Activated CD4-positive, alpha-beta memory T cell treated with anti-CD3 and anti-CD28 coated beads, Interleukin-2, amount 10 ng/mL, durations not matched to agents 7 days and 5 days (primary cell): ENCODE measurements at places on chromosomes 7 and 10. TPM values are rescaled to one million over a fixed set of nuclear protein-coding genes. Genes with fewer than 3 reads are reported as not detected.
A peak's percentile ranks its signal among the peaks of the same experiment; 100 is the strongest.

GRCh38 chr10:128865436-128866195 lies 601.4 kb upstream of the MGMT start:
- no peaks in the 10 kb centered on the region for H3K27me3 ChIP-seq
- H3K4me1 ChIP-seq: no peaks in the 10 kb centered on the region
- H3K36me3 ChIP-seq: no peaks in the 10 kb centered on the region
- no peak overlapping the region for H3K4me3 ChIP-seq

The AQP1 gene
- 0.25 TPM for total RNA-seq

DNA sequence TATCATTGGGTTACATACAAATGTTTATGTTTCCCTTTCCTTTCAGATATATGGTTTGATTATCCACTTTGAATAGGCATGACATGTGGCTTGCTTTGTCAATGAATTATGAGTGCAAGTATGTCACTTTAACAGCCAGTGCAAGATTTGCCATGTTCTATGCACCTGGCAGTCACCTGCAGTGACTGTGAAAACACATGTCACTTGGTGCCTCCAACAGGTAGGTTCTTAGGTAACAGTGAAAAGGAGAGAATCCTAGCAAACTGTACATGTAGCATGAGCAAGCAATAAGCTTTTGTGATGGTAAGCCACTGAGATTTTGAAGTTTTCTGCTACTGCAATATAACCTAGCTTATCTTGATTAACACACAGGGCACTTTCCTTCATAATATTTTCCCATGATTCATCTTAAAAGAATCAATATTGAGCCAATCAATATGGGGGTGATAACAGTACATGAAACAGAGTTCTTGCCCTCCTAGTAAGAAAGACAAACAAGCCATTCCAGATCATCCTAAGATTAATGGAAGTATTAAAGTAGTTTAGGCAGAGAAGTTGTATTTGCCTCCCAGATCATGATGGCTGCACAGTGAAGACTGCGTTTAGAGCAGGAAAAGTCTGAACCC lies 7.9 kb upstream of the RALA start:
- peaks cover 20% of the 10 kb centered on the region for H3K27me3 ChIP-seq
- H3K4me3 ChIP-seq: no peak overlapping the region
- H3K4me1 ChIP-seq: no peaks in the 10 kb centered on the region
- DNase-seq: no peak
- H3K36me3 ChIP-seq: no peaks in the 10 kb centered on the region
- H3K27ac ChIP-seq: no peak overlapping the region

The HOXA2 gene
- total RNA-seq: not detected

- no peaks in the 10 kb centered on the region for H3K4me1 ChIP-seq
- H3K4me3 ChIP-seq: no peak overlapping the region
- no peak for DNase-seq
- peaks cover 19% of the 10 kb centered on the region for H3K36me3 ChIP-seq
These were observed 68.7 kb upstream of the CAMK2B start for GRCh38 chr7:44394112-44394447.

GRCh38 chr7:78746301-78746700 lies 707.2 kb downstream of the MAGI2 start:
- H3K27me3 ChIP-seq: no peaks in the 10 kb centered on the region
- no peak overlapping the region for H3K4me3 ChIP-seq
- no peaks in the 10 kb centered on the region for H3K4me1 ChIP-seq
- no peak overlapping the region for H3K27ac ChIP-seq
- DNase-seq: no peak
- H3K36me3 ChIP-seq: no peaks in the 10 kb centered on the region

- H3K27ac ChIP-seq: no peak overlapping the region
- H3K36me3 ChIP-seq: no peaks in the 10 kb centered on the region
- DNase-seq: no peak
- no peaks in the 10 kb centered on the region for H3K27me3 ChIP-seq
- H3K4me3 ChIP-seq: no peak overlapping the region
These were observed 77.0 kb downstream of the ARL4A start for GRCh38 chr7:12764458-12764891.

DNA sequence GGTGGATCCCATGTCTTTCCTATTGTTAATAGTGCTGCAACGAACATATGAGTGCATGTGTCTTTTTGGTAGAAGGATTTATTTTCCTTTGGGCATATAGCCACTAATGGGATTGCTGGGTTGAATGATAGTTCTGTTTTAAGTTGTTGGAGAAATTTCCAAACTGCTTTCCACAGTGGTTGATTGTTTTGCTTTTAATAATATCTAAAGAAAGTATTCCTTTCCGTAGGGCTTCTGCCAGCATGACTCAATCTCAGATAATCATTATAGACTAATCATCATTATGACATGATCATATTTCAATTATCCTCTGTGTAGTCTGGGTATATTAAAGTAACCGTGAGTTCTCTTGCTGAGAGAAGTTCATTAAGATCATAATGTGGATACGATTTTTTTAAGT lies 110.2 kb upstream of the KMT2E start:
- no peak overlapping the region for H3K4me3 ChIP-seq
- no peak overlapping the region for H3K27ac ChIP-seq
- H3K36me3 ChIP-seq: no peaks in the 10 kb centered on the region
- no peaks in the 10 kb centered on the region for H3K4me1 ChIP-seq

The ZNF365 gene
- total RNA-seq: 0.23 TPM

The SFTPA1 gene
- total RNA-seq: not detected

The PON3 gene
- not detected for total RNA-seq

DNA sequence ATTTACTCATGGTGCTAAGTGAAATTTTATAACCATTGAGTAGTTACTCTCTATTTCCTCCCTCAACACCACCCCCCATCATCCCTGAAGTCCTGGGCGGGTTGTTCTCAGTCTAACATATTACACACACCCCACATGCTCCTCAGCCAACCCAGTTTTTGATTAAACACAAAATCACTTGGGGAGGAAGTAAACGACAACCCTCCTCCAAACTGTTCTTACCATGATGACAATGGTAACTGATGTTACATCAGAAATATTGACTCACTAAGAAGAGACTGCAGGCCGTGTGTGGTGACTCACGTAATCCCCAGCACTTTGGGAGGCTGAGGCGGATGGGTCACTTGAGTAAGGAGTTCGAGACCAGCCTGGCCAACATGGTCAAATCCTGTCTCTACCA lies 44.2 kb downstream of the RAB11FIP2 start:
- H3K36me3 ChIP-seq: peaks cover 35% of the 10 kb centered on the region
- H3K4me3 ChIP-seq: no peak overlapping the region
- no peak for DNase-seq
- H3K27ac ChIP-seq: no peak overlapping the region

GRCh38 chr10:99908512-99908911 lies 101.2 kb downstream of the DNMBP start:
- peaks cover 7% of the 10 kb centered on the region for H3K4me1 ChIP-seq
- H3K4me3 ChIP-seq: no peak overlapping the region
- H3K27ac ChIP-seq: no peak overlapping the region

The SLC18A2 gene
- not detected for total RNA-seq

GRCh38 chr7:29109358-29109757 lies 37.0 kb downstream of the CPVL start:
- H3K27ac ChIP-seq: no peak overlapping the region
- H3K27me3 ChIP-seq: peaks cover 30% of the 10 kb centered on the region
- H3K4me3 ChIP-seq: no peak overlapping the region
- H3K4me1 ChIP-seq: peaks cover 13% of the 10 kb centered on the region

The CACUL1 gene
- 27.9 TPM for total RNA-seq

The SPOCK2 gene
- 420 TPM for total RNA-seq

DNA sequence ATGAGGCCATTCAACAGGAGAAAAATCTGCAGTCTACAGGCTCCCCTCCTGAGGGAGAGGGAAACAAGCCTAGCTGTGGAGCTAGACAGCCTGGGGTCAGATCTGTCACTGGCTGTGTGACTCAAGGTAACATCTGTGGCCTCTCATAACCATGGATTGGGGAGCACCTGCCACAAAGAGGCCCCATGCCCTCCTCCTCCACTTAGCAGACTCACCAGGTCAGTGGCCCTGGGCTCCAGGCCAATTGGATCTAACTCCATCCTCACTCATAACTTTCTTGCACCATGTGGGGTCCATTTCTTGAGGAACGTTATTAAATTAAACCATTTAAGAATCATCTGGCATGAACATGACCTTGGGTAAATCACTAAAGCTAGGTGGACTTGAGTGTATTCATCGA lies 1.8 kb downstream of the GDF10 start:
- H3K27ac ChIP-seq: no peak overlapping the region
- no peaks in the 10 kb centered on the region for H3K36me3 ChIP-seq
- DNase-seq: no peak
- H3K4me3 ChIP-seq: no peak overlapping the region
- peaks cover 2% of the 10 kb centered on the region for H3K4me1 ChIP-seq
- peaks cover 24% of the 10 kb centered on the region for H3K27me3 ChIP-seq

The SHH gene
- total RNA-seq: not detected

The GPRIN2 gene
- not detected for total RNA-seq

DNA sequence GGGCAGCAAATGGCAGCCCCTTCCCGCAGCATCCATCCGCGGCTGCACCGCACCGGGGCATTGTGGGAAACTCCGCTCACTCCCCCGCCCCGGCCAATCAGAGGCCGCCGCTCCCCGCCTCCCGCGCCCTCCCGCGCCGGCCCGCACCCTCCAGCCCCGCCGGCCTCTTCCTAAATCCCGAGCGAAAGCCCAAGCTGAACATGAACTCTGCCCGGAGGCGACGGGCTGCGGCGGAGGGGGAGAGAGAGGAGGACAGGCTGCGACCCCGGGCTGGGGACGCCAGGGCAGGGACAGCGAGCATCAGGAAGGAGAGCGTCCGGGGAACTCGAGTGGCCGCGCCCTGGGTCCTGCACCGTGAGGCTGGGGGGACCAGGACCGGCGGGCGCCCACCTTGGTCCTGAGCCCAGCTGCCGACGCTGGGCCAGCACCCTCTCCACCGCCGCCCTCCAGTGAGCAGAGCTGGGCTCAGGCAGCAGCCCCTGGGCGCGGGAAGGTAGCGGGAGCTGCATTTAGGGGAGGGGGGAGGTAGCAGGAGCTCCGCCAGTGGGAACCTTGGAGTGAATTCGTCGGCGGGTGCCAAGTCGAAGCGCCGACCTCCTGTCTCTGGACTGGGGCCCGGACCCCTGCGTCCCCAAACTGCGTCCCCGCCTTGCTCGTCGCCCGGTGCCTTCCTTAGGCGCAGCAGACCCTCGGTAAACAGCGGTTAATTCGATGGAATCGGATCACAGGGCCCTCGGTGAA lies at the start of gene DGKI:
TSS of gene DGKI (minus strand) at position 148 of the 741 bp plus-strand sequence.
- H3K4me3 ChIP-seq: peak within 1 kb of the TSS; percentile 28
- H3K4me1 ChIP-seq: peaks cover 12% of the 10 kb centered on the region
- no peak within 1 kb of the TSS for H3K27ac ChIP-seq
- no peak for DNase-seq

- H3K27ac ChIP-seq: no peak overlapping the region
- peaks cover 49% of the 10 kb centered on the region for H3K4me1 ChIP-seq
- peaks cover 60% of the 10 kb centered on the region for H3K36me3 ChIP-seq
- no peaks in the 10 kb centered on the region for H3K27me3 ChIP-seq
- H3K4me3 ChIP-seq: no peak overlapping the region
These were observed 93.7 kb downstream of the MDFIC start for GRCh38 chr7:115015619-115016018.

GRCh38 chr10:86165666-86166065 lies 200.9 kb downstream of the GRID1 start:
- no peak for DNase-seq
- H3K4me1 ChIP-seq: no peaks in the 10 kb centered on the region
- no peaks in the 10 kb centered on the region for H3K36me3 ChIP-seq
- H3K27ac ChIP-seq: no peak overlapping the region
- H3K4me3 ChIP-seq: no peak overlapping the region

The TMEM176B gene
- not detected for total RNA-seq

The NEURL1 gene
- total RNA-seq: 1.1 TPM

GRCh38 chr7:40808378-40808942 lies 673.7 kb downstream of the SUGCT start:
- no peak overlapping the region for H3K4me3 ChIP-seq
- no peaks in the 10 kb centered on the region for H3K27me3 ChIP-seq
- no peaks in the 10 kb centered on the region for H3K4me1 ChIP-seq
- H3K36me3 ChIP-seq: no peaks in the 10 kb centered on the region

DNA sequence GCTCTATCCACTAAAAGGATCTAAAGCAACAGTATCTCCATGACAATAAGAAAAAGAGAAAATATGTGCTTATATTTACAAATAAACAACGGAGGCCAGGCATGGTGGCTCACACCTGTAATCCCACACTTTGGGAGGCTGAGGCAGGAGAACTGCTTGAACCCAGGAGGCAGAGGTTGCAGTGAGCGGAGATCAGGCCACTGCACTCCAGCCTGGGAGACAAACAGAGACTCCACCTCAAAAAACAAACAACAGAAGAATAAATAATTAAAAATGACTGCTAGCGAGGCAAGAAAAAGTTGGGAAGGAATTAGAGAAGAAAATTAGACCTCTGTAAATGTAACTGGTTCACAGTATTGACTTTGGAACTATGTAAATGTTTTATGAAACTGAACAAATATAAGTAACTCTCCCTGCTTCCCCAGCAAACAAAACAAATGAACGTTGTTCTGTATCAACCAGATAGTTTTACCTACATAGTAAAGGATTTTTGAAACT lies 17.1 kb downstream of the TRIM24 start:
- peaks cover 27% of the 10 kb centered on the region for H3K4me1 ChIP-seq
- no peak overlapping the region for H3K27ac ChIP-seq
- H3K36me3 ChIP-seq: peaks cover 5% of the 10 kb centered on the region
- H3K27me3 ChIP-seq: no peaks in the 10 kb centered on the region
- no peak for DNase-seq

GRCh38 chr10:104303594-104304355 lies 34.5 kb downstream of the ITPRIP start:
- no peak overlapping the region for H3K4me3 ChIP-seq
- no peak for DNase-seq
- peaks cover 61% of the 10 kb centered on the region for H3K4me1 ChIP-seq
- H3K27ac ChIP-seq: no peak overlapping the region

DNA sequence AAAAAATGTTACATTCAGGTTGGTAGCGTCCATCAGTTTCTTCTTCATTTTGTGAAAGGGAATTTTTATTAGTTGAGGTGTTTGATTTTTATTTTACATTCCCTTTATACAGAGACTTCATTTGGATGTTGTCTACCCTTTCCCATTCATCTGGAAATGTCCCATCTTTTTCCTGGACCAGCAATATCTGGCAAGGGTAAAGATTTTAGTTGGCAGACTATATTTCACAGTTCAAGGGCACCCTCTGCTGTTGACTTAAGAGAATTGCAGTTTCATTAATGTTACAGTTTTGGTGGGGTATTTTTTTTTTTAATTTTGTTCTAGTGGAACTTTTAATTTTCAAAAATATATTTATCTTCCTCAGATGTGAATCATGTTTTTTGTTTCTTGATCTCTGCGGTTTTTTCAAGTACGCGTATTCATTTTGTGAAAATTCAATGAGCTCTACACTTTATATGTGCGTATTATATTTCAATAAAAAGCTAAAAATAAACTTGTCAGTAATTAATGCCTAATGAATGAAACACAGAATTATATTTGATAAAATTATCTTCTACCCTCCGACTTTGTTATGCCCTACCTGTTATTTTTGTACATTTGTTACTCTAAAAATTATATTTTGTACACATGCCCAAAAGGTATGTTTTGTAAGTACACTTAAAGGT lies 97.9 kb upstream of the KLF14 start:
- H3K27me3 ChIP-seq: peaks cover 31% of the 10 kb centered on the region
- H3K4me3 ChIP-seq: no peak overlapping the region
- no peaks in the 10 kb centered on the region for H3K36me3 ChIP-seq
- DNase-seq: no peak
- no peak overlapping the region for H3K27ac ChIP-seq
- H3K4me1 ChIP-seq: no peaks in the 10 kb centered on the region

GRCh38 chr7:110573862-110574528 lies 516.9 kb upstream of the LRRN3 start:
- no peaks in the 10 kb centered on the region for H3K36me3 ChIP-seq
- no peak overlapping the region for H3K4me3 ChIP-seq

GRCh38 chr10:24209946-24210491 lies 1.1 kb downstream of the KIAA1217 start:
- peaks cover 34% of the 10 kb centered on the region for H3K27me3 ChIP-seq
- peaks cover 14% of the 10 kb centered on the region for H3K4me1 ChIP-seq
- H3K36me3 ChIP-seq: no peaks in the 10 kb centered on the region
- H3K4me3 ChIP-seq: peak overlapping the region; percentile 12
- no peak overlapping the region for H3K27ac ChIP-seq
- DNase-seq: no peak
